Natural killer cell (primary cell): ENCODE measurements at places on chromosomes 11 and 22. TPM values are rescaled to one million over a fixed set of nuclear protein-coding genes. Genes with fewer than 3 reads are reported as not detected.

DNA sequence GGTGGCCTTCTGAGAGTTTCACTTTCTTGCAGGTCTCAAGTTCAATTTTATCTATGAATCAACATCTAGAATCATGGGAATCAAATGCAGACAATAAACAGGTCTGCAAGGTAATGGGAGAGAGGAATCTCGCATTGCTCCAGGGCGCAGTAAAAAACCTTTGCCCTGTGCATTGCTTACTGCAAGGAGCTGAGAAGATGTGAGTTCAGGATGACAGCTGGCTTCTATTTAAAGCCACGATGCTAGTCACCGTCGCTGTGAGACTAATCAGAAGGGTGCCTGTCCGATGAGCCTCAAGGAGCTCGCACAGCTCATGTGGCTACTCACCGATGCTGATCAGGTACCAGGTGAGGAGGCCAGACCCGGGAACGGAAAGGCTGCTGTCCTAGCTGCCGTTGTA lies 30.2 kb upstream of the APOA1 start:
- H3K4me3 ChIP-seq = no peak overlapping the region
- H3K27me3 ChIP-seq = no peaks in the 10 kb centered on the region
- H3K36me3 ChIP-seq = peaks cover 89% of the 10 kb centered on the region

The ANO9 gene
- 21.3 TPM for total RNA-seq

- H3K27ac ChIP-seq = peak within 1 kb of the TSS; percentile 82
- DNase-seq = peak; percentile 95
- no peaks in the 10 kb centered on the region for H3K27me3 ChIP-seq
- H3K4me1 ChIP-seq = peaks cover 16% of the 10 kb centered on the region
- H3K4me3 ChIP-seq = peak within 1 kb of the TSS; percentile 93
These were observed at the start of gene TMEM135 for GRCh38 chr11:87037450-87038234. TSS of gene TMEM135 (plus strand) at chr11:87037934. CDS start at chr11:87038046, 112 bp downstream.

- H3K4me1 ChIP-seq = peaks cover 22% of the 10 kb centered on the region
- peaks cover 34% of the 10 kb centered on the region for H3K27me3 ChIP-seq
- H3K4me3 ChIP-seq = no peak overlapping the region
- H3K36me3 ChIP-seq = no peaks in the 10 kb centered on the region
- no peak overlapping the region for H3K27ac ChIP-seq
These were observed 1.9 kb downstream of the LRP4 start for GRCh38 chr11:46916286-46917108.

GRCh38 chr11:8638300-8638699 lies 44.2 kb downstream of the TRIM66 start:
- H3K4me3 ChIP-seq = no peak overlapping the region
- H3K4me1 ChIP-seq = no peaks in the 10 kb centered on the region
- no peak overlapping the region for H3K27ac ChIP-seq
- no peaks in the 10 kb centered on the region for H3K27me3 ChIP-seq
- no peak for DNase-seq
- peaks cover 74% of the 10 kb centered on the region for H3K36me3 ChIP-seq

- no peaks in the 10 kb centered on the region for H3K27me3 ChIP-seq
- DNase-seq = no peak
- no peaks in the 10 kb centered on the region for H3K36me3 ChIP-seq
- no peak overlapping the region for H3K4me3 ChIP-seq
These were observed 3.0 kb downstream of the CXCR5 start for GRCh38 chr11:118886681-118887111.

- no peaks in the 10 kb centered on the region for H3K4me1 ChIP-seq
- H3K36me3 ChIP-seq = no peaks in the 10 kb centered on the region
These were observed 165.7 kb downstream of the INSC start for GRCh38 chr11:15280393-15280792.

The CPT1A gene
- 129 TPM for total RNA-seq

The CDC42BPG gene
- 10.7 TPM for total RNA-seq

GRCh38 chr11:64510759-64511158 lies 80.3 kb upstream of the SLC22A12 start:
- H3K36me3 ChIP-seq = no peaks in the 10 kb centered on the region
- no peak for DNase-seq
- no peaks in the 10 kb centered on the region for H3K4me1 ChIP-seq
- H3K4me3 ChIP-seq = no peak overlapping the region
- no peak overlapping the region for H3K27ac ChIP-seq
- no peaks in the 10 kb centered on the region for H3K27me3 ChIP-seq

- H3K27me3 ChIP-seq = no peaks in the 10 kb centered on the region
- no peak overlapping the region for H3K4me3 ChIP-seq
- H3K27ac ChIP-seq = no peak overlapping the region
- peaks cover 14% of the 10 kb centered on the region for H3K4me1 ChIP-seq
- H3K36me3 ChIP-seq = no peaks in the 10 kb centered on the region
These were observed 39.4 kb downstream of the IRAG1 start for GRCh38 chr11:10653946-10654810.

DNA sequence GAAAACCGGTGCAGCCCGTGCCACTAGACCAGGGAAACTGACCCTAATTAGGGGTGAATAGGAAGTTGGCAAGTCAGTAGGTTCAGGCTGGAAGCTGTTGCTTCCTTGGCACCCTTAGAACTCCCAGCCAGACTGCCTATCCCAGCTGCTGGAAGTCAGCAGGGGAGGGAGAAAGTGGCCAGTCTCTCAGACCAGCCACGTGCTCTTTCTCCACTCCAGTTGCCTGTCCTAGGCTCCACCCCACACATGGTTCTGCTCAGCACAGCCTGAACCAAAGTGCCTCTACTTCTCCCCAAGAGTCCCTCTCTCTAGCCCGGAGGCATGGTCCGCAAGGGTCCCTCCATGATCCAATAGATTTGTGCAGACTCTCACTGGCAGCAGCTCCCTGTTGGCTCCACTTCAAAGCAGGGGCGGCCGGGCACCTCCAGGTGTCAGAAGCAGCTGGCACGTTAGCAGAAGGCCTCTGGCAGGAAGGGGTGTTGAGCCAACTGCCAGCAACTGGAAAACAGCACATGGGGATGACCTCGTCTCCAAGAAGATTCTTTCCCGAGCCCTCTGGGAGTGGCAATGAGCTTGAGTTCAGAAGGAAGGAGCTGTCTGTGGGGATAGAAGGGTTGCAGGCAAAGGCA lies 27.7 kb downstream of the ARFGAP2 start:
- H3K36me3 ChIP-seq = no peaks in the 10 kb centered on the region
- no peak for DNase-seq
- H3K4me1 ChIP-seq = peaks cover 11% of the 10 kb centered on the region
- no peak overlapping the region for H3K27ac ChIP-seq
- H3K4me3 ChIP-seq = no peak overlapping the region

The OR51B2 gene
- not detected for total RNA-seq

DNA sequence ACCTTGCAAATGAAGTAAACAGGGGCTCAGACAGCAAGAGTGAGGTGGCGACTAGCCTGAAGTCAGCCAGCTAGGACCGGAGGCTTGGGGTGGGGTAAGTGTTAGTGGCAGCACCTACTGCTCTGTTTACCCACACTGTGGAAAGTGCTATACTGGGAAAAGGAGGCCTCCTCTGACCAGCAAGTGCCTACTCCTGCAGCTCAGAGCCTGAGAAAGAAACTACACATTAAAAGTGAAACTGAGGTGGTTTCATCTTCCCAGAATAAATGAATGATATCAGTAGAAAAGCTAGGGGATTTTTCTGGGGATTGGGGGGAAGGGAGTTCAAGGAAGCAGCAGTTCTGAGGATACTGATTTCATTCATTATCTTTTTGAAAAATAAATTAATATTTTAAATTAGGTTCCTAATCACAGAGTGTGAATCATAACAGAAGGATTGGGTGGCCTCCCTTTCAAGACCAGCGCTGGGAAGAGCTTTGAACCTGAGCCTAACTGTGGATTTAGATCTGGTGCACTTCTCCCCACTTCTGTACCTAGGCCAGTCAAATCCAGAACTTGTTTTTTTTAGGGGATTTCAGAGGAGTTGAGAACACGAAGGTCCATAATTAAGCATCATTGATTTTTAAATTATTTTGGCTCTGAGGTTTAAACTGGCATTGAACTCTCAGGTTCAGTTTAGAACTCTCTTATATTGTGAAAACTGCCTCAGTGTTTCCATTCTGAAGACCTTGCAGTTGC lies 48.1 kb upstream of the GRAMD1B start:
- DNase-seq = peak; percentile 33
- no peaks in the 10 kb centered on the region for H3K36me3 ChIP-seq
- no peak overlapping the region for H3K27ac ChIP-seq

The ZNF280B gene
- 0.99 TPM for total RNA-seq

DNA sequence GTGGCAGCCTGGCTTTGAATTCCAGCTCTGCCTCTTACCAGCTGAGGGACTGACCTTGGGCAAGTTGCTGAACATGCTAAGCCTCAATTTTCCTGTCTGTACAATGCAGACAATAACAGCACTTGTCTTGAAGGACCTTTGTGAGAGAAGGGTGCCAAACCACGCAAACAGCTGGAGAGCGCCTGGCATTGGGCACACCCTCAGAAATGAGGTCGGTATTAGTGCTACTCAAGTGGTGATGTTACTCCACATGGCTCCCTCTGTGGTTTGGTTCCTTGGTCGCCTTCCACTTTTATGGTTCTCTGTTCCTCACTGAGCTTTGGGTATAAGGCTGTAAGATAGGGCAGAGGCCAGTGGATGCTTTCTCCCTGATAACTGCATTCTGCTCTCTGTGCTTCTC lies 8.2 kb downstream of the UBASH3B start:
- H3K27me3 ChIP-seq = no peaks in the 10 kb centered on the region
- H3K4me1 ChIP-seq = peaks cover 53% of the 10 kb centered on the region
- H3K4me3 ChIP-seq = no peak overlapping the region
- no peak overlapping the region for H3K27ac ChIP-seq
- DNase-seq = no peak

DNA sequence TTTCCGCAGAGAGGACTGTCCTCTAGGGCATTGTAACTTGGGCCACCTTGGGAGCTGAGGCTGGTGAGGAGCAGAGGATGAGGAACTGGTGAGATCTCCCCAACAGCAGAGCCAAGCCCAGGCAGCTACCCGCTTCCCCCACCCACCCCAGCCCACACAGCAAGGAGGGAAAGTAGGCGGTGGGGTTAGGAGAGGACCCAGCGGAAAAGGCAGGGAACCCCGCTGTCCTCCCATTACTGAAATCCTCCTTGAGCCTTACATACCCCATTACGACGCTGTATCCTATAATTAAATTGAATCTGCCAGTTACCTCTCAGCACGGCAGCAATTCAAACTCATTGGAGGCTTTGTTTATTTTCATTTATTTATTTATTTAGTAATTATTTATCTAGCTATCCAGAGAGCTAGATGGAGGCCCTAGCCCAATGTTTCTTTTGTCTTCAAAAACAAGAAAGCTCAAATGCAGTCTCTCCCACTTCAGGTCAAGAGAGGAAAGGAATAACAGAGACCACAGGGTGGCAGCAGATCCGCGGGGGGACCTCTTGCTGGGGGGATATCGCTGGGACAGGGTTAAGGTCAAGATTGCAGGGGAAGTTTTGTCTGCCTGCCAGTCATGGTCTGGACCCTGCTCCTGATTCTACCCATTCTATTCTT lies 218.0 kb downstream of the ST3GAL4 start:
- no peaks in the 10 kb centered on the region for H3K27me3 ChIP-seq
- no peaks in the 10 kb centered on the region for H3K36me3 ChIP-seq
- no peaks in the 10 kb centered on the region for H3K4me1 ChIP-seq
- H3K27ac ChIP-seq = no peak overlapping the region
- no peak overlapping the region for H3K4me3 ChIP-seq
- DNase-seq = no peak

DNA sequence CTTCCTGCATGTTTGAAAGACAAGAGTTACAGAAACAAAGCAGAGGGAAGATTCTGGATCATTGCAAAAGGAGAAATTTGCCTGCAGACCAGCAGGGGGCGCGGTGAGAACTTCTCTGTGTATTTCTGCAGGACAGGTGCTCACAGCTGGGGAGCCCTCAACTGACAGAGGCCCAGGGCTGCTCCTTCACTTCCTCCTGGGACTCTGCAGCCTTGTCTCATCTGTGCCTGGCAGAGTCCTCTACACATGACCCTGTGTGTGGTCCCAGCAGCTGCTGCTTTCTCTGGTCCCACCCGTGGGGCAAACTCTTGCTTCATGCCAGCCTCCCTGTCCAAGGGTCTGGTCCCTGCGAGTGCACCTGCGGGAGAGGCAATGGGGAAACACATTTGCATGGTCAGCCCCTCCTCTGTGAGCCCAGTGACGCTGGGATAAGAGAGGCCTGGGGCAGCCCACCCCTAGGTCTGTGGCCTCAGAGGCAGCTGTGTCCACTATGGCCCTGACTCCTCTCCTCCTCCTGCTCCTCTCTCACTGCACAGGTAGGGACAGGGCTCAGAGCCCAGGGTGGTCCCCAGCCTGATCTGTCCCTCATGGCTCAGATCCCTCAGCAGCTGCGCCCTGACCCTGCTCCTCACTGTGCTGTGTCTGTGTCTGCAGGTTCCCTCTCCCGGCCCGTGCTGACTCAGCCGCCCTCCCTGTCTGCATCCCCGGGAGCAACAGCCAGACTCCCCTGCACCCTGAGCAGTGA lies 43.2 kb upstream of the VPREB1 start:
- DNase-seq = no peak
- H3K4me3 ChIP-seq = no peak overlapping the region
- H3K27ac ChIP-seq = no peak overlapping the region
- peaks cover 8% of the 10 kb centered on the region for H3K4me1 ChIP-seq

DNA sequence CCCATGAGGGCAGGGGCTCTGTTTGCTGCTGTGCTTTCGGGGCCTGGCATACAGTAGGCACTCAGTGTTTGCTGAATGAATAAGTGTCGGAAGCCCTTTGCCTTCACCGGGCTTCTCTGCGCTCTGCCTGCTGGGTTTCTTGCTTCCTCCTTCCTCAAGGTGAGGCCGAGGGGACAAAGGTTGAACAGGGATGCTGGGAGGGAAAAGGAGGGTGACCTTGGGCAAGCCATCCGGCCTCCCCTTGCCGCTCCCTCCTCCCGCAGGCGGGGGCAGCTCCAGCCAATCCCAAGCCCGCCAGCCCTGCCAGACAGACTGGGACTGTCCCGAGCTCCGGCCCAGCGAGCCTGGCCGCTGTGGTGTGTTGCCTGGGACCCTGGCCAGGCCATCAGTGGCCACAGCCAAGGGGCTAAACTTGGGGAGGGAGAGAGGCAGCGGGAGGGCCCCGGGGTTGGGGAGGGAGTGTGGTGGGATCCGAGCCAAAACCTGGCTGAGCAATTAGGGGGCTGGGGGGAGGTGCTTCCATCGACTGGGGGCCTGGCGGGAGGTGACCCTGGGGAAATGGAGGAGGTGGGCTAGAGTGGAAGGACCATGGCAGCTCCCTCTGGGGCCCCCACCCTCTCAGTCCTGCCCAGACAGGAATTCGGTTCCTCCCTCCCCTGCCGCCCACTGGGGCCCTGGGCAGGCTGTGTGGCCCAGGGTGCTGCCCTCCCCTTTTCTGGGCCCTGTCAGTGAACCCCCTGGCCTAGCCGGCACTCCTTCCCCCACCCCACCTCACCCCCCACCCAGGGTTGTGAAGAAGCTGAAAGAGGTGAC lies 3.4 kb upstream of the RCOR2 start:
- H3K36me3 ChIP-seq = no peaks in the 10 kb centered on the region
- peaks cover 4% of the 10 kb centered on the region for H3K27me3 ChIP-seq
- no peak for DNase-seq
- peaks cover 38% of the 10 kb centered on the region for H3K4me1 ChIP-seq

DNA sequence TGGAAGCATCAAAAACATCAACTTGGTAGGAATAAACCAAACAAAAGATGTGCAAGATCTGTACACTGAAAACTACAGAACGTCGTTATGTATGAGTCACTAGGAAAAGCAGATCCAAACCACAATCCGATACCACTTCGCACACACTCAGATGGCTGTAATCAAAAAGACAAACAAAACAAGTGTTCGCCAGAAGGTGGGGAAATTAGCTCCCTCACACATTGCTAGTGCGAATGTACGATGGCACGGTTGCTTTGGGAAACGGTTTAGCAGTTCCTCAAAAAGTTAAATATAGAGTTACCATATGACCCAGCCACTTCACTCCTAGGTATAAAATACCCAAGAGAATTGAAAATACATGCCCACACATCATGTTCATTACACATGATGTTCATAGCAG lies 14.8 kb upstream of the CARD10 start:
- H3K4me1 ChIP-seq = peaks cover 10% of the 10 kb centered on the region
- no peak overlapping the region for H3K4me3 ChIP-seq
- no peak for DNase-seq
- H3K27me3 ChIP-seq = no peaks in the 10 kb centered on the region
- no peak overlapping the region for H3K27ac ChIP-seq
